ENCODE measurements at places on chromosomes 3 and 15.

DNA sequence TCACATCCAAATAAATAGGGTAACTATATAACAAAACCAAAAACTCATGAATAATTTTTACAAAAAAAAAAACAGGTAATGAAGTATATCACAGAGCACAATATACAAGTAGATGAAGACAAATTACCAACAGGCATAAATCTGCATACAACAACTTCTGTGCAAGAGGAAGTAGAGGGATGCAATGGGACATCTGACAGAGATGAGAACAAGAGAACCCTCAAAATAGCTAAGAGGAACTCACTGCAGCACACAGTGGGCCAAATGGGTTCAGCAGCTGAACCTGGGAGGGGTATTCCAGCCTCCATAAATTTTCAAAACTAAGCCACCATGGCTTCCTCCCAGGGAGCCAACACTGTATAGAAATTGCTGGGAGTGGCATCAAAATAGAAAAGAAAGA is 9.6 kb upstream of the BTLA start:
- no peak for DNase-seq

GRCh38 chr15:100020189-100020588 is 287.0 kb upstream of the LYSMD4 start:
- no peak for DNase-seq

- DNase-seq: no peak
Observed at GRCh38 chr3:28036599-28037575, 204.5 kb upstream of the CMC1 start.

DNA sequence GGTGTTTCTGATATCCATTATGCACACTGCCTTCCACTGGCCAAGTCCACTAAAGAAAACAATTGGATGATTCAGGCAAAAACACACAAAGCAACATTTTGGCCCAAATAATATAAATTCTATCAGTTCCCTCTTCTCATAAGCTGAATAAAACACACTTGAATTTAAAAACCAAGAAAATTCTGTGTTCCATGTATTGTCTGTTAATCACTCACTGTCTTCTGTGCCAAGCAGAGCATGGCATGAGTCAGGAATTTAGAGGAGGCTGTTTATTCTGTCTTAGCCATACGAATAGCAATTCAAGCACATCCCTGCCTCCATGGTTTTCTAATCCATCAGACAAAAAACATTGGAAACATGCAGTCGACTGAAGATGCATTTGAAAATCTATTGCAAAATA is 215.6 kb upstream of the UMPS start:
- DNase-seq: no peak

DNA sequence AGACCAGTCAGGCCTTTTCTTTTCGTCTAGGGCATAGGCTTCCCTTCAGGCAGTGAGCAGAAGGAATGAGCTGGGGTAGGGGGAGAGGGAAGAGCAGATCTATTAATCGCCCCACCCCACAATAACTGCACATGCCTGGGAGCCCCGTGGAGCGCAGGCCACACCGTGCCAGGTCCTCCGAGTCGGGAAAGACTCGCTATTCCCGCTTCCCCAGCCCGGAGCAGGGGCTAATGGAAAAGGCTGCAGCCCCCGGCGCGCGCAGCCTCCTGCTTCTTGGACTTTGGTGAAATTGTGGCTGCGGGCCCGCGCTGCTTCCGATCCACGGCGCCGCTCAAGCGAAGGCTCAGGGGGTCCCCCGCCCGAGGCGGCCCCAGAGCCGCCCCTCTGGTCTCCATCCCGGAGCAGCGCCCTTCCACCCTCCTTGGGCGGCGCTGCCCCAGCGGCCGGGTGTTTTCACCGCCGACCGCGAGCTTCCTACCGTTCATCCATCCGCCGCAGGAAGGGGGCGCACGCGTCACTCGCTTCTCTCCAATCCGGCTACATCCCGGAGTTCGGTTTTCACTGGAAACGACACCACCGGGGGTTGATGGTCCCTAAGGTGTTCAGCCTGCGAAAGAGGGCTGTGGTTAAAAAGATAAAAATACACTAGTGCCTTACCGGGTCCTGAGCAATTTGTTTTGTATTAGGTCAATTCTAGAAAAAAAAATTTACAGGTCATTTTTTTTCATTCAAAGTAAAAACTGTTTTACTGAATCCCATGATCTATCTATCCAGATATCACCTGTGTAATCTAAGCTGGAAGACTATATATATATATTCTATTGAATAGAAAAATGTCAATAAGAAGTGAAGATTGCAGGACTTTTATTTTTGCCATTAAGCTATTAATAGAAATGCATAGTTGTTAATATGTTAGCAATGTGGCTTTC is 4.4 kb upstream of the SYNM start:
- DNase-seq: peak; percentile 68
